ENCODE measurements at places on chromosomes 1 and 21.

DNA sequence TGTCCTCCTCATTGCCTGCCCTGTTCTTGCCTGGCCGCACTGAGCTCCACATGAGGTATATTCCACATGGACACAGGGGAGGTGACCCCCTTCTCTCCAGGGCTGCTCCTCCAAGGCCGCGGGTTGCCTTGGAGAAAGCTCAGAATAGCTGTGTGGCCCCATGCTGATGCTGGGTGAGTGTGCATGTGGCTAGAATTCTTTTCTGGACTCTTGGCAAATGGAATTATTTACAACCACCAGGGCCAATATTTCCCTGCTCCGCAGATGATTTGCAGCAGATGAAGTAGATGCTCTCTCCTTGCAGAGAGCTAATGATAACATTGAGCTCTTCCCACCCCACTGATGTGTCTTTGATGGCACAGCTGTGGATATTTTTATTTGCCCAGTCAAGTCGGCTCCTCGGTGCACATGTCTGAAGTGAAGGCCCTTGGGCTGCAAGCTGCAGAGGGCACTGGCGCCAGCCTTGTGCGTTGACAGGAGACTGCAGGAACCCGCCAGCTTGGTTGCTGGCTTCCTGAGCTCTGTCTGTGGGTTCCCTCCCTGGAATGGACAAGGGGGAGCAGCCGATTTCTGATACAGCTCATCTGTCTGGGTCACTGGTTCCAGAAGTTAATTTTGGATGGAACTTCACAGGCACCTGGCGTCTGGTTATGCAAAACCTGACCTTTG, 404.7 kb upstream of the VAMP3 start:
- DNase-seq, result no peak

DNA sequence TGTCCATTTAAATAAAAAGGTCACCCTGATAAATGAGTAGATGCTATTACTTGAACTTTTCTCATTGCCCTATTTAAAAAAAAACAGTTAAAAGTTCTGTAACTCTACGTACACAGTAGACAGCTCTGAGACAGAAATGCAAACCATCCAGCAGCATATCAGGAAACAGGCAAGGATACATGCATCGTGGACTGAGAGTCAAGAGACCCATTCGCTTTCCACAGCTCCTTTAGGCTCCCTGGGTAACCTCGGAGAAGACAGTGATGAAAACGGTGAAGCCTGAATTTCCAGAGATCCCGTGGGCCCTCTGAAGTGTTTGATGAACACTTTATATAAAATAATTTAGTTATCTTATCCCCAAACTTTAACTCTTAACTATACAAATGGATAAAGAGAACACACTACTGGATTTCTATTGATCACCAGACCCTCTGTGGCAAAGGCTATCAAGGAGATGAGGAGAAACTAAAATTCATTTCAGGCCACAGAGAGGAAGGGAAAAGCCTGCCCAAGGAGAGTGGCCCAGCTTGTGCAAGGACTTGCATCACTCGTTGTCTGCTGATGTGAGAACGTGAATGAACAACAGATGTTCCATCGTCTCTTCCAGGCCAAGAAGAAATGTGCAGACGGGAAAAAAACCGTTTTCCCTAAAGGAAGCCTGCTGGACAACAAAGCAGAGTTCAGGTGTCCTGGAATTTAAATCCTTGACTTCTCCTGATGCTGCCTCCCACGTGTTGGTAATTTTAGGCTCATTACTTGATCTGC, 131.0 kb downstream of the TGFBR3 start:
- DNase-seq, result no peak

- DNase-seq, result peak; percentile 16
Observed at GRCh38 chr1:228004331-228004855, 2.4 kb upstream of the WNT3A start.

DNA sequence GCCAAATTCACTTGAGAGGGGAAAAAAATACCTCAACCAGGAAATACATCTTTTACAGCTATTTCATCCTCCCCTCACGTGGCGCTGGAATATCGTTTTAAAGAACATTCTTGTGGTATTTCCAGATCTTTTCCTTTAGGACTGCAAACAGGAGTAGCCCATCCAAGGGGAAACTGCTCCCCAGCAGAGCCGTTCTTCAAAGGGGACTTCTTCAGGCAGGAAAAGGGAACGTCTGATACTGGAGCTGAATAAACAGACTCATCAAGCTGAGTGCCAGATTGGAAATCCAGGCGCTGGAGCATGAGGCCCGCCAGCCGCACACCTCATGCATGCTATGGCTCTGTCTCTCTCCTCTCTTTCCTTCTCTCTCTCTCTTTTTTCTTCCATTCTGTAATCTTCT, 34.0 kb upstream of the PROX1 start:
- no peak for DNase-seq

GRCh38 chr1:222521299-222522104, 26.4 kb downstream of the HHIPL2 start:
- no peak for DNase-seq

DNA sequence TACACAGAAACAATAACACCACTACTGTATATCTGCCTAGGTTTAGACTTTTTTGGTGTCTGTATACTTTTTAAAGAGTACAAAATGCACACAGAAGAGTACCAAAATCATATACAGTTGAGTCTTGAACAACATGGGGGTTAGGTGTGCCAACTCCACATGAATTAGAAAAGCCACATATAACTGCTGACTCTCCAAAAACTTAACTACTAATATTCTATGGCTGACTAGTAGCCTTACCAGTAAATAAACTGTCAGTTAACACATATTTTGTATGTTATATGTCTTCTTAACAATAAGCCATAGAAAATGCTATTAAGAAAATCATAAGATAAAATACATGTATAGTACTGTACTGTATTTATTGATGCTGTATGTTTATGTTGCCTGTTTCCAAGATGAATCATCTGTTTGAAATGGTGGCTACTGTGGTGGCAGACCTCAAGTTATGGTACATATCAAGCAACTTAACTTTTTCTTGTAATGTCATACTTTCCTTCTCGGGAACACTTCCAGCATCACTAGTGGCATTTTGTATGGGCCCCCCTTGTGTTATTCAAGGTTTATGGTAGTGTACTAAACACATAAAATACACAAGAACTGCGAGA, 71.2 kb downstream of the LHX4 start:
- no peak for DNase-seq

GRCh38 chr1:86466986-86467385, 1.7 kb upstream of the CLCA1 start:
- no peak for DNase-seq

DNA sequence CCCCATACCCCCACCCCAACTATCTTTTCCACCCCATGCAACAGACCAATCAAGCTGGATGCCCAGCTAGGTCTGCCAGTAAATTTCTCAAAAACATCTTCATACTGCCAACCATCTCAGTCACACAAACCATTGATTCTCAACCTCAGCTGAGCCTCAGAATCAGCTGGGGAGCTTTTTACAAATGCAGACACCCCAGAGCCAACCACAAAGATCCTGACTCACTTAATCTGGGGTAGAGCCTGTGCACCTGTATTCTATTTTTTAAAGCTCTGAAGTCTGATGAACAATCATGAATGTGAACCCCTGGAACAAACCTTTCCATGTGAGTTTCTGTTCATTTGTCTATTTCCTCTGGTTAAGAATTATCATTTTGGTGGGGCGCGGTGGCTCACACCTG, 66.0 kb downstream of the ZNF281 start:
- no peak for DNase-seq

DNA sequence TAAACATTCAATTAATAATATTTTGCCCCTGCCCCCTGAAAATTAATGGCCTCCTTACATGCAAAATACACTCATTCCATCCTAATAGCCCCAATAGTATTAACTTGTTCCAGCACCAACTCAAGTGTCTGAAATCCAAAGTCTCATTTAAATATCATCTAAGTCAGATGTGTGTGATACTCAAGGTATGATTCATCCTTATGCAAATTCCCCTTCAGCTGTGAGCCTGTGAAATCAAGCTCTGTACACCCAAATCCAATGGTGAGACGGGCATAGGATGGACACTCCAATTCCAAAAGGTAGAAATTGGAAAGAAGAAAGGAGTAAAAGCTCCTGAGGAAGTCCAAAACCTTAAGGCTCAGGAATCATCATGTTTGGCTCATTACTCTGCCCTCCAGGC, 83.5 kb downstream of the HHAT start:
- DNase-seq, result no peak

DNA sequence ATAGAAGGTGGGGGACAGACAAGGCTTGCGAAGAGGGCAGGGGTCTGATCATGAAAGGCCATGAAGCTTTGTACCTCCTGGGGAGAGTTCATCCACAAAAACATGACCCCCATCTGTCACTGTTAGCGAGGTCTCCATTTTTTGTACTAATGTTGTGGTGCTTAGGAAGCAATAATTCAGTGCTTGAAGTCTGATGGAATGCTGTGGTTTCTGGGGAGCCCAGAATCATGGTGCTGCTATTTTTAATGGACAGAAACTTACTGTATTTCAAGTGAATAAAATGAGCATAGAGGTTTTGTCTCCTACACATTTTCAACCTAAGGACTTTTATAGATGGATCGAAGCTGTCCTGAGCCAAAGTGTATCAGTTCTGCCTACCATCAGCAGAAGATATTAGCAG, 28.2 kb upstream of the RGL1 start:
- DNase-seq, result no peak

GRCh38 chr1:107544285-107544684, 403.4 kb downstream of the NTNG1 start:
- DNase-seq, result no peak

GRCh38 chr1:172394141-172394751, 26.2 kb upstream of the C1orf105 start:
- DNase-seq, result peak; percentile 58

GRCh38 chr1:207993477-207994445, 82.8 kb upstream of the CD34 start:
- DNase-seq, result no peak

GRCh38 chr1:201905234-201905890, 16.7 kb downstream of the SHISA4 start:
- DNase-seq, result no peak

DNA sequence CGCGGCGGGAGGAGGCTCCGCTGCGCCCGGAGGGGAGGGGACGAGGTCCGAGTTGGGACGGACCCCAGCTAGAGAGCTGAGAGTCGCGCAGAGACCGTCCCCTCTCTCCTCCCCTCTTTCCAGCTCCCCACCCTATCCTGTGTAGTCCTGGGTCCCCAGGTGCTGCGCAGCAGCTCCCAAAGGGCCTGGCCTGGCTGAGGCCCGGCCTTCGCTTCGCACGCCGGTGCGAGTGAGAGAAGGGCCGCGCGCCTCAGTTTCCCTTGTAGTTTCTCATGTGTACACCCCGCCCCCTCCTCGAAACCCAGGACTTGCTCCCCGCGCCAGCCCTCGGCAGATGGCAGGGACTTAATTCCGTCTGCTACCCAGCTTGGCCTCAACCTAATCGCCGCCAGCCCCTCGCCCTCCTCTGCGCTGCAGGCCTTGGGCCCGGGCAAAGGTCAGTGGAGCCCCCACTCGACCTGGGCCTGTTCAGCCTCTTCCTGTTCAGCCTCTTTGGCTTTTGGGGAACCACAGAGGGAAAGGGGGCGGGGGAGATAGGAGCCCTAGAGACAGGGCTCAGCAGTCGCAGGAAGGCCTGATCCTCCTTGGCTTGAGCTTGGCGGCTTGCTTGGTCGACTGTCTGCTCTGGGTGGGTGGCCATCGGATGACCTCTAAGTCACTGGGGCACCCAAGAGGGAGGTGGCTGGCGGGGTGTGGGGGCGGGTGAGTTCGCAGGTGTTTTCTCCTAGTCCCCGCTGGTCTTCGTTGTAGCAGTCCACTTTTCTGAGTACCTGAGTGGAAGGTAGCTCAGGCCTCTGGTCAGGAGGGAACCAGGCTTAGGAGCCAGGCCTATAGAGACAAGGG, 1.0 kb downstream of the ZNF687 start:
- DNase-seq, result peak; percentile 26

DNA sequence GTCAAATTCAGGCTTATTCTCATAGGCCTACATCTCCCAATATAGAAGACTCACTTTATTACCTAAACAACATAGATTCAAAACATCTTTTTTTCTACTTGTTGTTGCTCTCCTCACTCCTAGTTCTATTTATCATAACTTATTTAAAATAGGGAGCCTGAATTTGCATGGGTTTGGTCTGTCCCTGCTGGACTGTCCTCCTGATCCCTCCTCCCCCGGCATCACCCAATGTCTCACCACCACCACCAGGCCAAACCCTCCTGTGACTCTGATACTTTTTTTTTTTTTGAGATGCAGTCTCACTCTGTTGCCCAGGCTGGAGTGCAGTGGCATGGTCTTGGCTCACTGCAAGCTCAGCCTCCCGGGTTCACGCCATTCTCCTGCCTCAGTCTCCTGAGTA, 31.8 kb upstream of the MYBPHL start:
- DNase-seq, result no peak

DNA sequence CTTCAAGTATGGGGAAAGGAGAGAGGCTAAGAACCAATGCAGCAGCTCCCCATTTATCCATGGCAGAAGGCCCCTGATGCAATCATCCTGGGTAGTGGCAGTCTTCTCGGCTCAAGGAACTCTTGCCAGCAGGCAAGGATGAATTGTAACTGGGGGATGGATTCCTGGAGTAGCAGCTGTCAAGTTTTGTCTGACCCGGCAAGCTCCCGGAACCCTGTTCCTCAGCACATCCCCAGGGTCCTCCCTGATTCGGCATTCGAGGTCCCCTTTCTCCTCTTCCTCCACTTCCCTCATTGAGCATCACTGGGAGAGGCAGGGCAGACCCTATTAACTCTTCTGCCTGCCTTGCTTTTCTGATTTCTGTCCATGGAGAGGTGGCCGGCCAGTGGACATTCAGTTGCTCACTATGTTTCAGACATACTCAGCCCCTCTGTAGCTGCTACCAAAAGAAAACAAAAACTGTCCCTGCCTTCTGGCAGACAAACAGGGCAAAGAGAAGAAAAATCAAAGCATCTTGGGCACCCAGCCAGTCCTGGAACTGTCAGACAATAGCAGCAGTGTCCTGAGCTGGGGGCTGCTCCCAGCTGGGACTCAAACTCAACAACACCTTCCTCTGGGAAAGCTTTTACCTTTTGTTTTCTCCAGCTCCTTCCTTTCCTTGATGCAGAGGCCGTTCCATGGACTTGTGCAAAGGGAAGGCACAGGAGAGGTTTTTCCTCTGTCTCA, 5.6 kb upstream of the PTCH2 start:
- no peak for DNase-seq

- DNase-seq, result peak; percentile 80
Observed at GRCh38 chr21:41068967-41069642, 98.9 kb upstream of the BACE2 start.

DNA sequence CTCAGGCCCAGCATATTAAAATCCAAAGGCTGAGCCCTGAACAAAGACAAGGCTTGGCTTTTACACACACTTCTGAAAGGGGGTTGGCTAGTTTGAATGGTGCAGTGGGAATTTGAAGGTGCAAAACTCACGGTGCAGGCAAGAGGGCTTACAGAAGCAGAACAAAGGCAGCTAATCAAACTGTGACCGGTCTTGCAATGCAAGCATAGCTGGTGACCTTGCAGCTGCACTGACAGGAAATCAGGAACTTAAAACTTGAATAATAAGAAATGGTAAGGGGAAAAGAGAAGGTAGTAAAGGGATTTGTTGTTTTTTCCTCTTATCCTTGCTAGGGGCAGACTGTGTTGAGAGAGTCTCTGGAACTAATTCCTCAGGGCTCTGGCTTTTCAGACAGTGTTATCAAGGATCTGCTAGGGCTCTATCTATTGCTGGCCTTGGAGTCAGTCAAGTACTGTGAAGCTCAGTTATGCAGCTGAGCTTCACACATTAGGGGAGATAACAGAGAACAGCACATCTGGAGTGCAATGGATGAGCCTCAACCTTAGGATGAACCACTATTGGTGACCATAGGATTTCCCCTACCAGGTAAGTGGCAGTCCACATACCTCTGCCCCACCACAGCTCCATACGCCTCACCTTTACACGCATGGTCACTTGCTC, 97.6 kb downstream of the PPIAL4G start:
- DNase-seq, result no peak

GRCh38 chr1:168096296-168097165, 40.2 kb downstream of the GPR161 start:
- DNase-seq, result no peak

- DNase-seq, result no peak
Observed at GRCh38 chr1:176773038-176773437, 310.1 kb downstream of the PAPPA2 start.
